NCI-H1105 (cell line): ENCODE measurements at places on chromosomes 16 and 17.

- no peak for DNase-seq
These were observed 24.2 kb downstream of the ZNRF1 start for GRCh38 chr16:75023009-75023408.

DNA sequence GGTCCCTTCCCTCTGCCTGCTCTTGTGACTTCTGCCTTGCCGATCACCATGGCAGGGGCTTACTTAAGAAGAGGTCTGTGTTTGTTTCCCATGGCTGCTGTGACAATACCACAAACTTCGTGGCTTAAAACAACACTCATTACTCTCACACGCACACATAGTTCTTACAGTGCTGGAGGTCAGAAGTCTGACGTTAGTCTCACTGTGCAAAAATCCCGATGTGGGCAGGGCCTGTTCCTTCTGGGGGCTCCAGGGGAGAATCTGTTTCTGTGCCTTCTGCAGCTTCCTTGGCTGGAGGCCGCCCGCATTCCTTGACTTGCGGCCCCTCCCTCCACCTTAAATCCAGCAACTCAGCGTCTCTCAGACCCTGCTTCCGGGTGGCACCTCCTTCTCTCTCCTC lies 249.2 kb upstream of the GSE1 start:
- DNase-seq = no peak

GRCh38 chr17:40901981-40902474 lies 17.0 kb upstream of the KRT20 start:
- DNase-seq = peak; percentile 4

- DNase-seq = no peak
These were observed 6.8 kb downstream of the MYO1C start for GRCh38 chr17:1485423-1486376.

DNA sequence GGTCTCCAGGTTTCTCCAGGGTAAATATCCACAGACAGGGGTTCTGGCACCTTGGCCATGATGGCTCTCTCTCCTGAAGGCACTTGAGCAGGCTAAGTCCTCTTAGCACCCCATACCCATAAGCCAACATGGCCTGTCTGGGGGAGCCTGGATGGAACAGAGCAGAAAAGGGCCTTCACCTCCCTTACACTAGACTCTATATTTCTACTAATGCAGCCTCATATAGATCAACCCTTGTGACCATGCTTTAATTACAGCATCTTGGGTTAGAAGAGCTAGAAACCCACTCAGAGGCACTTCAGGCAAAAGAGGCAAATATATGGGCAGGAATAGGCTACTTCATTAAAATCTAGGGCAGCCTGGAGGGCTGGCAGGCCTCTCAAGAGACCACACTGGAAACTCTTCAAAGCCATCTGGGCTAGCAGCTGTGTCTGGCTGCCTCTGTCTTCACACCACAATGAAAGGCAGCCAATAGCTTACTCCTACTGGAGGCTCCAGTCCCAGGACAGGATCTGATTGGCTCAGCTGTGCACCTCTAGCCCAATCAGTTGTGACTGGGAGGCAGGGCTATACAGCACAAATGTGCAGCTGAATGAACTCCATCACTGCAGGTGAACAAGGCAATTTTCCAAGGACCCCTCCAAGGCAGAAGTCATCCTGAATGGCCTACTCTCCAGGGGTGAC lies 4.7 kb upstream of the CDT1 start:
- no peak for DNase-seq

- no peak for DNase-seq
These were observed 182.2 kb upstream of the CPHXL start for GRCh38 chr16:75908331-75909117.

GRCh38 chr17:74455025-74455545 lies 11.3 kb upstream of the CD300A start:
- no peak for DNase-seq

- DNase-seq = no peak
These were observed 35.7 kb upstream of the NDRG4 start for GRCh38 chr16:58464047-58464915.

DNA sequence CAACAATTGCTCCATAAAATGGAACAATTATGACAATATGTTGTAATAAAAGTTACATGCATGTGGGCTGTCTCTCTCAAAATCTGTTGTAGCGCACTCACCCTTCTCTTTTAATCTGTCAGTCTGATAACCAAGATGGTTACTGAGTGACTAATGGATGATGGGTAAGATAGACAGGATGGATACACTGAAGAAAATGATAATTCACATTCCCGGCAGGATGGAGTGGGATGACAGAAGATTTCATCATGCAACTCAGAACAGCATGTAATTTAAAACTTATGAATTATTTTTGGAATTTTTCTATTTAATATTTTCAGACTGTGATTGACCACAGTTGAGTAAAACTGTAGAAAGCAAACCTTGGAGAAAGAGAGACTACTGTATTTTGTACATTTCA lies 30.5 kb downstream of the CDH13 start:
- DNase-seq = no peak

DNA sequence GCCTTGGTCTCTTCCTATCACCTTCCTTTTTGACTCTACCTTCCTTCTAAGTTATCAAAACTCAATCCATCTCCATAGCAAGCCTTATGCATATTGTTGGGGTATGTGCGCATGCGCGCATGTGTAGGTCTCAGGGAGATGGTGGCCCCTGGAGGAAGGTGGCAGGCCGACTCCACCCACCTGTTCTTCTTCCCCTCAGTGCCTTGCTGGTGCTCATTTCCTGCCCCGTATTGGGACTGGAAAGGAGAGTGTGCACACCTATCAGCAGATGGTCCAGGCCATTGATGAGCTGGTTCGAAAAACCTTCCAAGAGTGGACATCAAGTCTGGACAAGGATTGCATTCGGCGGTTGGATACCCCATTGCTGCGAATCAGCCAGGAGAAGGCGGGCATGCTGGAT lies 25.2 kb downstream of the DNAH2 start:
- DNase-seq = no peak

DNA sequence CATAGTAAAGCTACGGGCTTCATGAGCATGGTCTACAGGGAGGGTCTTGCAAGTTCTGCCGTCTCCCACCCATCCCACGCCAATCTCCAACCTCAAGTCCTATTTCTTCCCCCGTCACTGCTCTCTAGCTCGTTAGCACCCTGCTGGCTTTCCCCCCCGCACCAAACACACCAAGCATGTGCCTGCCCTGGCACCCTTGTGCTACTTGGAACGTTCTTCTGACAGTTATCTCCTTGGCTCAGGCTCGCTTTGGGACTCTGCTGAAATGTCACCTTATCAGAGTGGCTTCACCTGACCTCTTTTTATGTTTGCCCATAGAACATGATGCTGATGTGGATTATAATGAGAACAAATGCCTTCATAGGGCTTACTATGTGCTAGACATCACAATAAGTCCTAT lies 21.9 kb downstream of the GLYR1 start:
- no peak for DNase-seq

GRCh38 chr17:55607731-55608341 lies 96.6 kb upstream of the SMIM36 start:
- no peak for DNase-seq

- DNase-seq = no peak
These were observed 22.9 kb downstream of the DHRS7B start for GRCh38 chr17:21149621-21150020.

GRCh38 chr17:15262291-15263205 lies 2.6 kb downstream of the PMP22 start:
- peak; percentile 35 for DNase-seq

GRCh38 chr16:17069681-17070080 lies 401.1 kb downstream of the XYLT1 start:
- DNase-seq = no peak

DNA sequence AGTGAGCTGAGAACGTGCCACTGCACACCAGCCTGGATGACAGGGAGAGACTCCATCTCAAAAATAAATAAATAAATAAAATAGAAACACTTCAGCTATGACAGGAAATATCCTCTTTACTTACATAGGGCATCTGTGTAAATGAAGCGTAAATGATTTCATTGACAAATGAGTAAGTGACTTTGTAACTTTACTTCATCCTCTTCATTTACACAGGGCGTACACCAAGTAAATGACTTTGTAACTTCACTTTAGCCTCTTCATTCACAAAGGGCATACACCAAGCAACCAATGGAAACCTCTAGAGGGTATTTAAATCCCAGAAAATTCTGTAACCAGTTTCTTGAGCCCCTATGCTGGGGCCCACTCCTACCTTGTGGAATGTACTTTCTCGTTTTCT lies 16.2 kb upstream of the KLHDC4 start:
- DNase-seq = no peak

GRCh38 chr17:83110735-83111134 lies 31.3 kb downstream of the METRNL start:
- DNase-seq = no peak

DNA sequence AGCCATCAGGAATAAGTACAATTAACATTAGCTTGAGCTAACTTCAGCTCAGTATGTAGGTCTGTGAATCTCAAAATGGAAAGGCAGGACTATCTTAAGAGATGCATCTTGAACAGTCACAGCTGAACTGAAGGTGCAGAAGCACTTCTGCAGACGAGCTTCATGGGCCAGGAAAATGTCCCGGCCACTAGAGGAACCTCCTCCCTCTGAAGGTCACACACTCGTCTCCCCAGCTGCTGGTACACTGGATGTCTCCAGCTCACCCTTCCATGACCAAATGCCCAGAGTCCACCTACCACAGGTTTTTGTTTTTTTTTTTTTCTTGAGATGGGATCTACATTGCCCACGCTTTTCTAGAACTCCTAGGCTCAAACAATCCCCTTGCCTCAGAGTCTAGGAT lies 33.2 kb downstream of the WDR59 start:
- no peak for DNase-seq

GRCh38 chr17:9729034-9729650 lies 62.2 kb downstream of the DHRS7C start:
- DNase-seq = peak; percentile 10

GRCh38 chr16:80047842-80048241 lies 447.3 kb upstream of the MAF start:
- DNase-seq = no peak

DNA sequence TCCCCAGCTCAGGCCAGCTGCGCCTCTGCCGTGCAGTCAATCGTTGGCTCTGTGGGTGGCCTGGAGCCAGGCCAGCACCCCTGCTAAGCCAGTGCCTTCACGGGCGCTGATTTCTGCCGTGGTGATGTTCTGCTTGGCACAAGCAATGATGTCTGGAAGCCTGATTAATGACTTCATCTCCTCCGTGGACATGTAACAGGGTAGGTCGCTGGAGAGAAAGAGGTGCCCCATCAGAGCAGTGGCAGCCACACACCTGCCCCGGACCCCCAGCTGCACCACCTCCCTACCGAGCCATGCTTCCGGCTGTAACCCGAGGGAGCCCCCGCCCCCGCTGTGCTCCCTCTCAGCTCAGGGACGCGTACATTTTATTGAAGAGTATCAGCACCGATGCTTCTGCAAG lies 1.9 kb downstream of the ARL16 start:
- no peak for DNase-seq

- DNase-seq = no peak
These were observed 17.3 kb upstream of the CLEC18B start for GRCh38 chr16:74438492-74438979.

- no peak for DNase-seq
These were observed 110.8 kb downstream of the CDYL2 start for GRCh38 chr16:80693553-80693952.

DNA sequence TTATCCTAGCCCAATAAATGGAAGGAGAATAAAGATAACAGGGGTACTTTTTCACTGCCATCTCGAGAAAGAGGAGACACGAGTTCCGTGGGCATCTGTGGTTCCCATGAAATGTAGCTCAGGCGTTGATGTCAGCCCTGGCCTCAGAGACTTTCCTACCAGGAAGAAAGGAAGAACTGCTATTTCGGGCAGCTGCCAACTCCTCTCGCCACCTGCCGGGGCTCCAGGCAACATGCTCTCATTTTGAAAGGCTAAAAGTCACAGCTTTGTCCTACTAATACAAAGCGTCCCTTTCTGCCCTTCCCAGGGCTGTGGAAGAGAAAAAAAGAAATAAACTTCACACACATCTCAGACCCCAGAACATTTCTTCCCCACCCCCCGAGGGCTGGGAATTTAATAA lies 65.8 kb downstream of the DHRS7C start:
- no peak for DNase-seq

DNA sequence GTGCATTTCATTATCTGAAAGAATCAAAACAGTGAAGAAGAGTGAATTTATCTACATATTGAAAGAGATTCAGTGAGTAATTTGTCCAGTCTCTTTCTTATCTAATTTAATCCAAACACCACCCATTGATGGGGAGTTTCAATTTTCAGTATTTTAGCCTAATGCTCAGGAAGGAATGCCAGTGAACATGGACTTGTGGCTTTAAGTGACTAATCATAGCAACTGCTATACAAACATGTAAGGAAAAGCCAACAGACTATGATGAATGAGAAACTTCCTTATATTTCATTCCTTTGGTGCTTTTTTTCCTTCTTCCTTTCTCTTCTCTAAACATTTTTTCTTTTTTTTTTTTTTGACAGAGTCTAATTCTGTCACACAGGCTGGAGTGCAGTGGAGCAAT lies 885.8 kb downstream of the KCNJ2 start:
- no peak for DNase-seq

DNA sequence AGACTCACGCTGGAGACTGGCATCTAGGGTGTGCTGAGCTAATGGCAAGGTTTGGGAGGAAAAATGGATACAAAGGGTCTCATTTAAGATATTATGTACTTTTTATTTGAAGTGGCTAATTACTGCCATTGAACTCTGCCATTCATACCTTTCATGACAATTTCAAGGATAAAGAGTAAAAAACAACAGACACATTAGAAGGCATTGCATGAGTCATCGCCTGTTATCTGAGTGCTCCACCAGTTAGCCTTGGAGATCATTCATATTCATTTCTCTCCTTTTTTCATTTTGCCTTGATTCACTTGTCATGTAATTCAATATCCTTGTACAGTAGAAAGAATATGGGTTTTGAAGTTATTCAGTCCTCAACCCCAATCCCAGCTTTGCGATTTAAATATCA lies 109.5 kb downstream of the CDH8 start:
- DNase-seq = peak; percentile 52

DNA sequence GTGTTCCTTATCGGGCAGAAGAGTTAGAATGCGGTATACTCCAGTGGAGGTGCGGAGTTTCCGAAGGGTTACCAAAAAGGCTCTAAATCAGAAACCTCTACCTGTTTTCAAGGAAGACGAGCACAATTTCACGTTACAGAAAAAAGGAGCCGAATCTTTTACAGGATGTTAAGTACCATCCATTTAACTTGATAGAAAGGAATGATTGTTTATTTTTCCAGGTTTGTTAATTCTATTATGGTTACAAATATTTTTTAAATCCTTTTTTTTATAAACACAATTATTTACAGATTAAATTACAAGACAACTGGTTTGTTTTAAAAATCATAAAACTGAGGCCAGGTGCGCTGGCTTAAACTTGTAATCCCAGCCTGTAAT lies 18.2 kb downstream of the ZNF213 start:
- DNase-seq = no peak

DNA sequence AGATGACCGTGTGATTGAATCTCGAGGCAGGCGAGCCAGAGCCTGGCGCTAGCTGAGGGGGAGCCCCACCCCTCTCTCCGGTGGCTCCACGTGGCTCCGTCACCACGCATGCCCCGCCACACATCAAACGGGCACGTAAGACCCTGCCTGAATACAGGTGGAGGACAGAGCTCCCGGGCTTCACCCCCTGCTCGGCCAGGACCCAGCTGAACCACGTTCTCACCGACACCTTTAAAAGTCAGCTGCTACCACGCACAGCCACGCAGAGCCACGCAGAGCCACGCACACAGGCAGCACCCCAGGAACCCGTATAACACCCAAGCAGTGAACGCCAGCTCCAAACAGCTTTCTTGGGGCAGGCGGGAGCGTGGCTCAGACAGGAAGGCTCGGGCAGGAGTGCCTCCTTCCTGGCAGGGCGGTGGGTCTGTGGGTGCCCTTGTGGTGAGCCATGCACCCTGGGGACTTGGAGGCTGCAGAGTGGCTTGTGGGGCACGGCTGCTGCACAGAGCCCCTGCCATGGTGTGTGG lies 4.4 kb downstream of the TMEM204 start:
- no peak for DNase-seq
